Testis (tissue), 5 donors: ENCODE measurements at places on chromosomes 13 and 19. TPM values are rescaled to one million over a fixed set of nuclear protein-coding genes. Genes with fewer than 3 reads are reported as not detected.

IGFL3 gene
- not detected for total RNA-seq

MCEMP1 gene
- total RNA-seq: not detected

BAX gene
- 52.1 TPM for total RNA-seq

DNA sequence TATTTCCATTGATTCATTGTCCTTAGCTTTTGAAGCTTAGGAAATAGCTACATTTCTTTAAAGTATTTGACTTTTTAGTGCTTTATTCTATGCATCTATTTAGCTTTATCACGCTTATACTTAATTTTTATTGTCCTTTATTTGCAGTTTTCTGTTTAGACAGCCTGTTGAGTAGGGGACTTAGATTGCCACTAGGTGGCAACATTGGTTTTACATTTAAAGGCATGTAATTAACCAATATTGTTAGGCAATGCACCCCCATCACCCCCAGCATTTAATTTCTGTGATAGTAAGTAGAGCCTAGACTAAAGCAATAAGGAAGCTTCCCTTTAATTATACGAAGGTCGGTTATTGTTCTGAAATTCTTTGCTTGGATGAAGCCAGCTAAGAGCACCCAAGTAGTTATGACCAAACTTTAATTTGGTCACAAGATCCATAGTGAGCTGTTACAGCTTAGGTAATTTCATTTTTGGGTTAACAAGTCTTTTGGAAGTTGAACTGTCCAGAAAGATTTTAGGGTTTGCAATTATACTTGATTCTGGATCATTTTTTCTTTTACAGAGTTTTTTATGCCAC lies 36.5 kb downstream of the B3GLCT start:
- no peaks in the 10 kb centered on the region for H3K36me3 ChIP-seq
- no peak for DNase-seq
- H3K4me1 ChIP-seq: no peaks in the 10 kb centered on the region
- no peak overlapping the region for H3K4me3 ChIP-seq
- no peaks in the 10 kb centered on the region for H3K27me3 ChIP-seq

GRCh38 chr13:99062593-99062992 lies 84.7 kb upstream of the DOCK9 start:
- H3K36me3 ChIP-seq: no peaks in the 10 kb centered on the region
- H3K27ac ChIP-seq: peak overlapping the region; percentile 23
- H3K4me1 ChIP-seq: no peaks in the 10 kb centered on the region
- no peak for DNase-seq
- no peak overlapping the region for H3K4me3 ChIP-seq

- H3K4me1 ChIP-seq: peaks cover 43% of the 10 kb centered on the region
- no peaks in the 10 kb centered on the region for H3K27me3 ChIP-seq
- H3K36me3 ChIP-seq: no peaks in the 10 kb centered on the region
- peak; percentile 96 for DNase-seq
Measured at GRCh38 chr19:18156841-18157464, 4.0 kb downstream of the PIK3R2 start.

GRCh38 chr19:52190487-52191293 lies 838 bp downstream of the PPP2R1A start:
- peaks cover 24% of the 10 kb centered on the region for H3K4me1 ChIP-seq
- no peaks in the 10 kb centered on the region for H3K36me3 ChIP-seq
- H3K27me3 ChIP-seq: no peaks in the 10 kb centered on the region
- peak overlapping the region; percentile 88 for H3K4me3 ChIP-seq
- DNase-seq: peak; percentile 44

DNA sequence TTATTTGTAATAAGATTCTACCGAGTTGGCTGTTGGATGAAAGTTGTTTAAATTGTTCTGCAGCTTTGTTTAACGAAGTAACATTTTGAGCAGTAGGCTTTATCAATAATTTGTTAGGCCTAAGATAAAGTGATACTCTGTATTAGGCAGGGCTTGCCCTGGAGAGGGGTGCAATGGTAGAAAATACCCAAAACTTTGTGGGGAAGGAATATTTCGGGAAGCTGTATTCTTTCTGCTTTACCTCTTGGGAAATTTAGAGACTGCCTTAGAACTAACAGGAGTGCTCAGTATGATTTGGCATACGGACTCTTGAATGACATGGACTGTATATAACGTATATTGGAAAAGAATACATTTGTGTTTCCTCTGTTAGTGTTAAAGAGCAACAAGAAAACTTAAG lies 2.5 kb downstream of the PDS5B start:
- H3K4me3 ChIP-seq: no peak overlapping the region
- no peak for DNase-seq
- H3K36me3 ChIP-seq: no peaks in the 10 kb centered on the region
- peak overlapping the region; percentile 99 for H3K27ac ChIP-seq
- no peaks in the 10 kb centered on the region for H3K27me3 ChIP-seq

DNA sequence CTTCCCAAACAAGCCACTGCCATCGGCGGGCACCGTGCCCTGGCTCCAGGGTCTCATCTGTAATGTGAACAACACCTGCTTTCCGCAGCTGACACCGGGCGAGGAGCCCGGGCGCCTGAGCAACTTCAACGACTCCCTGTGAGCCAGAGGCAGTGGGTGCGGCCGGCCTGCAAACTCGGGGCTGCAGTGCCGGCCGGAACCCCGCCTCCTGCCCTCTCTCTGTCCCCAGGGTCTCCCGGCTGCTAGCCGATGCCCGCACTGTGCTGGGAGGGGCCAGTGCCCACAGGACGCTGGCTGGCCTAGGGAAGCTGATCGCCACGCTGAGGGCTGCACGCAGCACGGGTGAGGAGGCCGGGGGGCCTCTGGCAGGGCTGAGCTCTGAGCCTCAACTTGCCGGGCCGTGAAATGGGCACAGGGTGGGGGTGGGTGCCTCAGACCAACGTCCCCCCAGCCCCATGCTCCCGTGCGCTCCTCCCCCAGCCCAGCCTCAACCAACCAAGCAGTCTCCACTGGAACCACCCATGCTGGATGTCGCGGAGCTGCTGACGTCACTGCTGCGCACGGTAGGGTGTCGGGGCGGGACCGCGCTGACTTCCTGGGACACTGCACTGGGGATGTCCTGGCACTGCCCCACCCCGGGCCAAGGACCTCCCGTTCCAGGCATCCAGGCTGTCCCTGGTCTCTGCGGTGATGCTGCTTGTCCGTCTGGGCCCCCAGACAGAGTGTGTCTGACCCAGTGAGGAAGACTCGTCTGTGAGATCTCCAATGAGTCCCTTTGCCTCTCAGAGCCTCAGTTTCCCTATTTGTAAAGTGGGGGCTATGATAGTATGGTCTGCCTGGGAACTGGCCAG lies 2.2 kb downstream of the ABCA7 start:
- H3K27me3 ChIP-seq: no peaks in the 10 kb centered on the region
- no peaks in the 10 kb centered on the region for H3K36me3 ChIP-seq
- no peak for DNase-seq
- no peak overlapping the region for H3K4me3 ChIP-seq
- H3K4me1 ChIP-seq: peaks cover 21% of the 10 kb centered on the region
- H3K27ac ChIP-seq: no peak overlapping the region

GRCh38 chr13:32733690-32734089 lies 147.4 kb downstream of the PDS5B start:
- DNase-seq: no peak
- no peaks in the 10 kb centered on the region for H3K27me3 ChIP-seq
- no peaks in the 10 kb centered on the region for H3K36me3 ChIP-seq
- H3K4me1 ChIP-seq: no peaks in the 10 kb centered on the region
- no peak overlapping the region for H3K27ac ChIP-seq
